ENCODE measurements at places on chromosomes 13 and 19. TPM values are rescaled to one million over a fixed set of nuclear protein-coding genes. Genes with fewer than 3 reads are reported as not detected.

DNA sequence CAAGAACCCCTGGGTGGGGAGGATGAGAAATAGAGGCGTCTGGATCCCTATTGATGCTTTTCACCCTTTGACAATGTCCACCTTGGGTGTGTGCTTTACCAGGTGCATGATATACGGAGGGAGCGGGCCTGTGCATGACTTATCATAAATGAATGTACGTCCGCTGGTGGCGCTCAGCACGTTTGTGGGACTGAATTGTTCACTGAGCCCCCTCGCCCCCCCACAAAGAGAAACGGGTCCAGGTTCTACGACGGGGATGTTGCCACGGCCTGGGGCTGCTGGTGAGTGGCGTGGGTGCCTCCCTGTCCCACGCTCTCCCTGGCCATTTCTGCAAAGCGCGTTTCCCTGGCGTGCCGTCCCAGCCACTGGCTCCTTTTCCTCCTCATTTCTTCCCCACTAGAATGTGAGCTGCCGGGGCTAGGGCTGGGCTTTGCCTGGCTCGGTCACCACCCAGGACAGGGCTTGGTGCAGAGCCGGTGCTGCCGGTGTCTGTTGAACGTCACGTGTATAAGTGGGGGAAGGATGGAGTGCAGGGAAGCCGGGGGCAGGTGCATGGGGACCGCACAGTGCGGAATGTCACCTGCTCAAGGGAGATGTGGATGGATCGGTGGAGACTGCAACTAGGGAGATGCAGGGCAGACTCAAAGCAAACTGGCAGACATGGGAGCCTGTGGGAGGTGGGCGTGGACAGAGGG, 21.6 kb downstream of the LRRC4B start:
- no peak for DNase-seq

GRCh38 chr13:99294198-99294597, 13.0 kb downstream of the GPR183 start:
- DNase-seq, result no peak

- DNase-seq, result no peak
These were observed 76.8 kb downstream of the FREM2 start for GRCh38 chr13:38763446-38764381.

Gene VN1R4
- total RNA-seq, result not detected

Gene WDR88
- total RNA-seq, result not detected
